ENCODE measurements at places on chromosomes 16 and 17.

DNA sequence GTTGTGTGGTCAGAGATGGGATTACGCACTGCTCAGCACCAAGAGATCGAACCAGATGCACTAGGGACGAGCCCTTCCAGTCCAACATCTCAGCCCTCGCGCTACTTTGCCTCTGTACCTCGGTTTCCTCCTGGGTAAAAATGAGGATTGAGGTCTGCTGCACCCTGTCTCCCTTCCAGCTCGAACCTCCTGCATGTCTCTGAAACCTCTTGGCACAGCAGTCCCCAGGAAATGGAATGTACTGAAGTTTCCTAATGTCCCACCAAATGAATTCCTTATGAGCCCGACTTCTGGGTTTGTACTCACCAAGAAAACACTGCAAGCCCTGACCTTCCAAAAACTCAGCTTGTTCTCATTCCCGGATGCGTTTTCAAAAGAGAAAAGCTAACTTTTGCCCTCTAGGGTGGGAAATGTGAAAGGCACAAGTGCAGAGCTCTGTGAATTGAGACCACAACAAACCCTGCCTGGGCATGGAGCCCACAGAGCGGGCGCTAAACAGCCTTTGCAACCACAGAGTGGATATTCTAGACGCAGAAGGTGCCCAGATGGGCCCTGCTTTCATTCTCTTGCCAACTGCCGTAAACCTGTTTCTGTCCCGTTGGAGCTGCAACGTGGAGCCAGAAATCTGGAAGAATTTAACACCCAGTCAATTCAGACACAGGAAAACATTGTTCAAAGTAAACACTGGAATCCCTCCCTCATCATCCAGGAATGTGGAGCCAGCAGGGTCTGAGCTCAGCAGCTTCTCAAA lies 10.3 kb downstream of the CDRT4 start:
- no peak for DNase-seq

GRCh38 chr17:3800362-3801271 lies at the start of gene ITGAE:
TSS of gene ITGAE (minus strand) at chr17:3801188. CDS start at chr17:3801144, 44 bp downstream.
- no peak for DNase-seq

- DNase-seq: no peak
These were observed 2.0 kb downstream of the NPTX1 start for GRCh38 chr17:80474231-80474960.

DNA sequence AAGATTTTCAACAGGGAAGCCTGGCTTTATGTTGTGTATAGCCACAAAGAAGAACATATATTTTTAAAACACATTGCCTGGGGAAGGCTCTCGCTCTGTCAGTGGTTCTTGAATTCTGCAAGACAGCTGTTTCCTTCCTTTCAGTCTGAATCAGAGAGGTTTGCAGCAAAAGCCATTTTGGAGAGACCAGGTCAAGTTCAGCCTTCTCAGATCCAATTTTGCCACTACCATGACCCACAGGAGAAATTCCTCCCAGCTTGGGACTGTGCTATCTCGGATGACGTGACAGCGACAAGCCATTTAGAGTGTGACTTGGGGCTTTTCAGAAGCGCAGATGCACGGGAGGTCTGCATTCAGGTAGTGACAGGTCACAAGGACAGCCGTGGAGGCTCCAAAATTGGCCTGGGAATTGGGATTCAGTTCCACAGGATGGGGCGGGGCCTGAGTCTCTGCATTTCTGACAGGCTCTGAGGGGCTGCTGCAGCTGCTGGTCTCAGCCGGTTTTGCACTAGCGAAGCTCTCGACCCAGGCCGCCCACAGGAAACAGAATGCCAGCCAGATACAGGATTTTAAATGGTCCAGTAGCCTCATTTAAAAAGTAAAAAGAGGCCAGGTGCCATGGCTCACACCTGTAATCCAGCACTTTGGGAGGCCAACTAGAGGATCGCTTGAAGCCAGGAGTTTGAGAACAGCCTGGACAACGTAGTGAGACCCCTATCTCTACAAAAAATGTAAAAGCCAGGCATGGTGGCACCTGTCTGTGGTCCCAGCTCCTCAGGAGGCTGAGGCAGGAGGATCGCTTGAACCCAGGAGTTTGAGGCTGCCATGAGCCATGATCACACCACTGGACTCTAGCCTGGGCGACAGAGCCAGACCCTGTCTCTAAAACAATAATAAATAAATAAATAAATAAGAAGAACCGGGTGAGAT lies 196.6 kb upstream of the CIBAR2 start:
- peak; percentile 58 for DNase-seq

GRCh38 chr17:5078106-5079028 lies at the start of gene ZFP3:
TSS of gene ZFP3 (plus strand) at chr17:5078467. CDS start at chr17:5091505, 13,038 bp downstream.
- peak; percentile 87 for DNase-seq

DNA sequence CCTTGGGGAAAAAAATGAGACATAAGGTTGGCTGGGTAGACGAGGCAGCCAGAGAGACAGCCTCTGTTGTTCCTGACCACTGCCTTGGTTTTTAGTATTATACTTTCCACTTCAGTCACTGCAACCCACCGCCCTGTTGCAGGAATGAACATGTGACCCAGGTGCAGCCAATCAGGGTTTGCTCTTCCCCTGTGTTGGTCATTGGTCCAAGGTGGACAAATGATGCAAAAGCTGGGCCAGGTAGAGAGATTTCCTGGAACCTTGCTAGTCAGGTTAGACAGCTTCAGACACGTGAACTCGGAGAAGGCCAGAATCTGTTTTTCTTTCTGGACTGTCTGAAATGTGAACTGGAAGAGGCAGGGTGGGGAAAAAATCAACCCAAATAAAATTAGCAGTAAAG lies 452.4 kb upstream of the RBFOX1 start:
- DNase-seq: no peak

- no peak for DNase-seq
These were observed 108.9 kb upstream of the CIBAR2 start for GRCh38 chr16:85220964-85221731.

DNA sequence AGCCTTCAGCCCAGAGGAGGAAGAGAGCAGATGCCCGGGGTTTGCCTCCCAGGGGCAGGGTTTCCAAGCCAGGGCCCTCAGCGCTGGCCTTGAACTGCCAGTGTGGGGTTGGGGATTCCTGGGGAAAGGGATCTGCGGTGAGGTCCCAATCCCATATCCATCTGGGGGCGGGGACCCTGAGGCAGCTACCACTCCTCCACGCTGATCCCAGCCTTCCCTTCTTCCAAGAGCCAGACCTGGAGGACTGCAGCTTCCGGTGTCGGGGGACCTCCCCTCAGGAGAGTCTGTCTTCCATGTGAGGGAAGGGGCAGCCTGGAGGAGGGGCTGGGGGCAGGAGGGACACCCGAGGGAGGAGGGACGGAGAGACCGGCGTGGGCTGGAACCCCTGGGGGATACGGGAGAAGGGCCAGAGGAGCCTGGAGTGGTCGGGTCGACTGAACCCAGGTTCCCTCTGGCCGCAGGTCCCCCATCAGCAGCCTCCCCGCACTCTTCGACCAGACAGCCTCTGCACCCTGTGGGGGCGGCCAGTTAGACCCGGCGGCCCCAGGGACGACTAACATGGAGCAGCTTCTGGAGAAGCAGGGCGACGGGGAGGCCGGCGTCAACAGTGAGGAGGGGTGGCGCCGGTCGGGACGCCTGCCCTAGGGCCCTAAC lies 10.7 kb upstream of the CISD3 start:
- no peak for DNase-seq

DNA sequence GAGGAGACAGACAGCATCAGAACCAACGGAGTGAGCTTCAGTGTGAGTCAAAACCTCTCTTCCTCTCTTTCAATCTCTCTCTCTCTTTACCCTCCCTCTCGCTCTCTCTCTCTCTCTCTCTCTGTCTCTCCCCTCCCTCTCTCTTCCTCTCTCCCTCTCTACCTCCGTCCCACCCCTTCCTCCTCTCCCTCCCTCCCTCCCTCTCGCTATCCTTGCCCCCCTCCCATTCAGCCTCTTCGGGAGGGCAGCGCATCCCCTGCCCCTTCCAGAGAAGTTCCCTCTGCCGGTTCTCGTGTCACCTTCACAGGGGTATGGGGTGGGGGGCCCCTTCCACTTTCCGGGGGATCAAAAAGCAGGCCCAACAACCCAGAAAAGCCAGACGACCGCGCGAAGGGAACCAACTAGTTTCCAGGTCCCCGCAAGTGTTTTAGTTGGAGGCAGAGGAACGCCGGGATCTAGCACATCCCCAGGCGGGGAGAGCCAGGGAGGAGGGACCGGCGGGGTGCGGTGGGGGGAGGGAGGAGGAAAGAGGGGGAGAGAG lies 28.9 kb upstream of the RBFOX1 start:
- no peak for DNase-seq

DNA sequence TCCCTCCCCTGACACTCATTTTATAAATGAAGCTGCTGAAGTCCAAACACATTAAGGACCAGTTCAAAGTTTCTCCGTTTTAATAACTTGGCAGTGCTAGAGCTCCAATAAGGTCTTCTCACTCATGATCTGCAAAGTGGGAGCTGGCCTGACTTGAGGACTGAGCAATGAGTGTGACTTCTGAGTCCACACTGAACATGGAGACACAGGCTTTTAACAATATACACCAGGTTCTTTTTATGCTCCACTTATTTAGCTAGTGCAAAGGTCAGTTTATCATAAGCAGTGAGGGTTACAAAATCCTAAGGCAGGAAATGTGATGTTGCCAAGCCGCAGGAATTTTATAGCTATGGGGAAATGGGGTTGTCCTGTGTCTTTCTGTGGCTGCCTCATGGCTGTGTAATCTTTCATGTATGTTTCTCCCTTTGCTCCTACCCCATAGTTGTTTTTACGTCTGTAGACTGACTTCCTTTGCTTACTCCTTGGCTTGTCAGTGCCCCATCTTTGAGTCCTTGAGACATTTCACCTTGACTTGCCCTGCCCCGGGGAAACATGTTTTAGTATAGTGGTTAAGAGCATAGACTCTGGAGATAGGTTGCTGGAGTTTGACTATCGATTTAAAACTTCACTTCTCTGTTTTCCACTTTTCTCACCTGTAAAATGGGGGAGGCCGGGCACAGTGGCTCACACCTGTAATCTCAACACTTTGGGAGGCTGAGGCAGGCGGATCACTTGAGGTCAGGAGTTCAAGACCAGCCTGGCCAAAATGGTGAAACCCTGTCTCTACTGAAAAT lies 12.2 kb upstream of the MMD start:
- no peak for DNase-seq

DNA sequence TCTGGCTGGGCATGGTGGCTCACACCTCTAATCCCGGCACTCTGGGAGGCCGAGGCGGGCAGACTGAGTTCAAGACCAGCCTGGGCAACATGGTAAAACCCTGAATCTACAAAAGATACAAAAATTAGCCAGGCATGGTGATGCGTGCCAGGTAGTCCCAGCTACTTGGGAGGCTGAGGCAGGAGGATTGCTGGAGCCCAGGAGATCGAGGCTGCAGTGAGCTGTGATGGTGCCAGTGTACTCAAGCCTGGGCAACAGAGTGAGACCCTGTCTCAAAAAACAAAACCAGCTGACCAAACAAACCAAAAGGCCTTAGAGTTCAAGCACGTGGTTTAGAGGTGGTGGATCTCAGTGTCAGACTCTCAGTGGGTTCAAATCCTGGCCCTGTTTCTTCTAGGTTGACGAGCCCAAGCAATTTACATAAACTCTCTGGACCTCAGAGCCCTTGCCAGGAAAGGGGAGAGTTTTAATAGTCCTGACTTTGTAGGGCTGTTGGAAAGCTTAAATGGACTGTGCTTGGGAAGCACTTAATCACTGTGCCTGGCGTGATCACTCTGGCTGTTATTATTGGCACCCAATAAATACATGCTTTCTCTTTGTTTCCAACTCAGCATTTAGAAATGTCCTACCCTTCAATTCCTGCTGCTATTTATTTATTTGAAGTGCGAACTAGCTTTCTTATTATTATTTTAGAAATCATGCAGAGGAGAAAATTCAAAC lies 44.7 kb downstream of the ABCC1 start:
- DNase-seq: no peak

DNA sequence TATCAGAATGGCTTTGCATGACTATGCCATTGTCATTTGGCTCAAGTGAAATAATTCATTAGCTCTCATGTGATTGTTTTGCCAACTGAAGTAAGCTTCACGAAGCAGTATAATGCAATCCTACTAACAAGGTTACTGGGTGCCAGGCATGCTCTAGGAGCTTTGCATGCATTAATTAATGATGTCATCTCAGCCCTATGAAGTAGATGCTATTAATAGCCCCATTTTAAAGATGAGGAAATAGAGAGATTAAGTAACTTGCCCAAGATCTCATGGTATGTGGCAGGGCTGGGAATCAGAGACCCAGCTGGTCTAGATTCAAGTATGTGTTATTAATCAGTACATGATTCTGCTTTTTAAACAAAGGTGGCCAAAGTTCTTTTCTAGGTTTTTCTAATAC lies 14.1 kb downstream of the KRT39 start:
- DNase-seq: no peak

DNA sequence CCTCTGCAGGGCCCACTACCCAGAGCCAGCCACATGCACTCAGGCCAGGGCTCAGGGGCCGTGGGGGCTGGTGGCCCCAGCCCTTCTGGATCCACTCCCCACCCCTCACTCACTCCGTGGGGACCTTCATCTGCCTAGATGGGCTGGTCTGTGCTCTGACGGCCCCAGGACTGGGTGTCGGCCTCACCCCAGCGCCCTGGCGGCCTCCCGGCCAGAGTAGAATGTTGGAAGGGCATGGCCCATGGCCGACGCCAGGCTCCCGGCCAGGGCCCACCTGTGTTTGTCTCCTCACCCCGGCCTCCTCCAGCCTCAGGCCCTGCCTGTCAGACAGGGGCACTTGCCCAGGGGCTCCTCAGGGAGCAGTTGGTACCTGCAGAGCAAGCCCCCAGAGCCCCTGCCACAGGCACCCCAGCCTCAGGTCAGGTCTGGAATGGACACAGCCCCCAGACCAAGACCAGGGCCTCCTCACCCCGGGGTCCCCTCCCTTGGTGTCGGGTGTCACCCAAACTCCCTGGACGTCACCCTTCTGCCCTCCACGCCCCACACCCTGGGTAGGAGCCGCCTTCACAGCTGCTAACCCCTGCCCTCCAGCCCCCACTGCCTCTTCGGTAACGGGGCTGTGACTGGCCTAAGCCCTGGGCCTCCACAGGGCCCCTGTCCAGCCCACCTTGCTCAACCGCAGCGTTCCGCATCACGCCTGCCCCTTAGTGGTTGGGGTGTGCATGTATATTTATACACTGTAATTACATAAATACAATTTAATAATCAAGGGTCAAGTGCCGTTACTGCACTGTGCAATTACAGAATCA lies 3.0 kb upstream of the CDH15 start:
- no peak for DNase-seq

GRCh38 chr17:48290378-48290777 lies 139.6 kb downstream of the SKAP1 start:
- no peak for DNase-seq

- no peak for DNase-seq
These were observed 20.6 kb downstream of the ADORA2B start for GRCh38 chr17:15965528-15965927.

- DNase-seq: peak; percentile 82
These were observed 10.5 kb downstream of the DBNDD1 start for GRCh38 chr16:90008708-90009145.

DNA sequence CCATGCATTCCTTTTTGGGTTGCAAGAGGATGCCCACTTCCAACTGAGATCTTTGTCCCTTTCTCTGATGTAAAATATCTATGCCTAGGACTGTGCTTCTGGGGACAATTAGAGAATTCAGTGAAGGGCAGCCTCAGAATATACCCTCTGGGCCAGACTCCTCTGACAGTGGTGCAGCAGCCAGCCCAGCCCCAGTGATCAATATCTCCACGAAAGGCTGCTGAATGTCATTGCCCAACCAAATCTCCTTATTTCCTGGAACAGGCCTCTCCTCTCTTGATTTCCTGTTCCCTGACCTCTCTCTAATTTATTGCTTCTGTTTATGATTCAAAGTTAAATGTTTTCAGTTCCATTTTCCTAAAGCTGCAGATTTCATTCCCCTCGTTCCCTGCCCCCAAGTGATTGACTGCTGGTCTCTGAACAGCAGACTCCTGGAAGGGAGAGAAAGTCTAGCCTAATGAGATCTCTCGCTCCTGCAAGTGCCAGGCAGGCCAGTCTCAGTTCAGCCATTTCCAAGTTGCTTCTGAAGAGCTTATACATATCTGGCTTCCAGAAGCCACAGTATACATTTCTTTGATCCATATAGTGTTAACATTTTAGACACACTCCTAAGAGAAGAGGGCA lies 104.4 kb upstream of the SALL1 start:
- no peak for DNase-seq
